Stimulated activated CD4-positive, alpha-beta T cell treated with anti-CD3 and anti-CD28 coated beads, Interleukin-1b, Interleukin-23, amount 100 ng/mL, for 1 hour (primary cell): ENCODE measurements at places on chromosomes 6 and 20.

GRCh38 chr6:139230391-139230840 lies 61.4 kb downstream of the TXLNB start:
- no peak for DNase-seq

DNA sequence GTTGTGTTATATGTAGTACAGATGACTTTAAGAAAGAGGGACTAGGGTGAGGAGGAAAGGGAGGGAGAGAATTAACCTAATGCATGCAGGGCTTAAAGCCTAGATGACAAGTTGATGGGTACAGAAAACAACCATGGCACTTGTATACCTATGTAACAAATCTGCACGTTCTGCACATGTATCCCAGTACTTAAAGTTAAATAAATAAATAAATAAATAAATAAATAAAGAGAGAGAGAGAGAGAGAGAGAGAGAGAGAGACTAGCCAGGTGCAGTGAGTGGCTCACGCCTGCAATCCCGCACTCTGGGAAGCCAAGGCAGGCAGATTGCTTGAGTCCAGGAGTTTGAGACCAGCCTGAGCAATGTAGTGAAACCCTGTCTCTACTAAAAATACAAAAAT lies 11.5 kb upstream of the CARMIL1 start:
- no peak for DNase-seq

DNA sequence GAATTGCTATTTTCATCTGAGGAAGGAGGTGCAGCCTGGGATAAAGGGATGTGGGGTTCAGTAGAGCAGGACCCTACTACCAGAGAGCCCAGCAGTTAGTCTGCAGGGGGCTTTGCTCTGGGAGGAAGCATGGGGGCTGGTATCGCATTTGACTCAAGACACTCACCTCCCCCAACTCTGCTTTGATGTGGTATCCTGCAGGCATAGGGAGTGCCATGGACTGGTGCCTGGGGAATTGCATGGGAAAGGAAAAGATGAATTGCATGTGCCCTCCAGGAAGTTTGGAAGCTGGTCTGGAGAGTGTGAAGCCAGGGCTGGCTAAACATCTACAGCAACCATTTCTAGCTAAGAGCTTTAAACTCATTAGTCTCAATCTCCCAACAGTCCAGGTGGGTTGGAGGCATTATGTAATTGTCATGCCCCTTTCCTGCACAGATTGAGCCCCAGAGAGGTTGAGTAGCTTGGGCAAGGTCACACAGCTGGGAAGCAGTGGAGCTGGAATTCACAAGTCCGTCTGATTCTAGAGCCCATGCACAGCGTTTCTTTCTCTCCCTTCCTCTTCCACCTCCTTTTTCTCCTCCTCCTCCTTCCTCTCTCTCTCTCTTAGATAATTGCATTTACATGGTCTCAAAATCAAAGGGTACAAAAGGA lies 26.2 kb upstream of the PNPLA1 start:
- no peak for DNase-seq

DNA sequence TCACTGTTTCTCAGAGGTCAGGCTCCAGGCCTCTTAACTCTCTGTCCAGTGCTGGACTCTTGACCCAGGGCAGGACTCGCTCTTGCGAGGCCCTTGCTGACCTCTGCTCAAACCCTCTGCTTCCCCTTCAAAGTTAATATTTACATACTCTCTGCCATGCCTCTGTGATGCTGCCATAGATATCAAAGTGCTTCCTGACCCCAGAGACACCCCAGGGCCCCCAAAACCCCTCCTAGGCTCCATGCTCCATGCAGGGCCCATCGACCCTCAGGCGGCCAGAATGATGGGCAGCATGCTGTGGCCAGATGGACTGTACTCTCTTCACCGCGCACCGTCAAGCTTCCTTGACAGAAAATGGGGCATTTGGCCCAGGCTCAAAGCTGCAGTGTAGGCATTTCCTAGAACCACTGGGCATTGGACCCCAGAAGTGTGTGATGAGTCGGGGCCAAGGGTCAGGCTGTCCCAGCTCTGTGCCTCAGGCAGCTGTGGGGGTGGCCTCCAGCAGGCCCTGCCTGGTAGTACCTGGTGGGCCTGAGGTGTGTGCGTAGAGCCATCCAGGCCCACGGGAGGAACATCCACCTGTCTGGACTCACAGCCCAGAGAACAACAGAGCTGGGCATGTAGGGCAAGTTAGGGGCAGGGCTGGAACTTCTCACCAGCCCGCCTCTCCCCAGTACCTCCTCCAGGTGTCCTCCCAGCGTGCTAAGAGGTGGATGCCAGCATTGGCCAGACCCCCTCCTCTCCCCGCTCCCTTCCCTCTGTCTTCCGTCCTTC lies 142.8 kb downstream of the VEGFA start:
- DNase-seq = no peak

- DNase-seq = no peak
Measured at GRCh38 chr20:51860111-51860882, 58.0 kb upstream of the SALL4 start.

- no peak for DNase-seq
Measured at GRCh38 chr20:17673084-17673483, 9.0 kb downstream of the RRBP1 start.

DNA sequence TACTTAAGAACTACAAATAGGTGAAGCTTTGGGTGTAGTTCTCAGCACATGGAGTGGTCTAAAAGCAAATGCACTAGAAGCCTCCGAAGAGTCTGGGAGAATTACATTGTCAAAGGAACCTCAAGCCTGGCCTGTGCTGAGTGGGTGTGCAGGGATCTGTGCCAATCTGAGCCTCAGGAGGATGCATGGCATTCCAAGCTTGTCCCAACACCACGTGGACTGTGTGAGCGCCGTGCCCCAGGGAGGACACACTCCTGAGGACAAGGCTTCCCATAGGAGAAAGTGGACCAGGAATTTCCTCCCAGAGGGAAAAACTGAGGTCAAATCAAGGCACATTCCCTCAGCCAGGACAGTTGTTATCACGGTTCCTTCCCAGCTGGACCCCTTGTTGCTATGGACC lies 185.8 kb downstream of the QKI start:
- DNase-seq = no peak

DNA sequence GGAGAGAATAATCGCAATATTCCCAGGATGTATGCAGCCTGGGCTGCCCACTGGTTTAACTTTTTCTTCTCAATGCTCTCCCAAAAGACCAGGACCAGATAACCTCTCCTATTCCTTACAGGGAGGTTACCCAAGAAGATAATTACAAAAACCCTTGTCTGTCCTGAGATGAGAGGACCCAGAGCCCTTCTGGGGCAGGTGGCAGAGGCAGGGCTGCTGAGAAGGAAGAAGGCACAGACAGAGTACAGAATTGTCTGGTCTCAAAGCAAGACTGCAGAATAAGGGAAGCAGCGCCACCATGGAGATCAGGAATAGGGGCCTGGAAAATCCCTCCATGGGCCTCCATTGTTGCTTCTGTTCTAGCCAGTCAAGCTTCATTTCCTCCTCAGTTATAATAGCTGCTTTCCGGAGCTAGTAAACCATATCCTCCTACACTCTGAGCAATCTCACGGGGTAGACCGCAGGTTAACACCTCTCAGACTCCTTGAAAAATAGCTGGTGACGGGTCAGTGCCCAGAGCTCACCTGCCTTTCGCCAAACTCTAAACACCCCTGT lies 463 bp upstream of the HLA-DMB start:
- DNase-seq = no peak

DNA sequence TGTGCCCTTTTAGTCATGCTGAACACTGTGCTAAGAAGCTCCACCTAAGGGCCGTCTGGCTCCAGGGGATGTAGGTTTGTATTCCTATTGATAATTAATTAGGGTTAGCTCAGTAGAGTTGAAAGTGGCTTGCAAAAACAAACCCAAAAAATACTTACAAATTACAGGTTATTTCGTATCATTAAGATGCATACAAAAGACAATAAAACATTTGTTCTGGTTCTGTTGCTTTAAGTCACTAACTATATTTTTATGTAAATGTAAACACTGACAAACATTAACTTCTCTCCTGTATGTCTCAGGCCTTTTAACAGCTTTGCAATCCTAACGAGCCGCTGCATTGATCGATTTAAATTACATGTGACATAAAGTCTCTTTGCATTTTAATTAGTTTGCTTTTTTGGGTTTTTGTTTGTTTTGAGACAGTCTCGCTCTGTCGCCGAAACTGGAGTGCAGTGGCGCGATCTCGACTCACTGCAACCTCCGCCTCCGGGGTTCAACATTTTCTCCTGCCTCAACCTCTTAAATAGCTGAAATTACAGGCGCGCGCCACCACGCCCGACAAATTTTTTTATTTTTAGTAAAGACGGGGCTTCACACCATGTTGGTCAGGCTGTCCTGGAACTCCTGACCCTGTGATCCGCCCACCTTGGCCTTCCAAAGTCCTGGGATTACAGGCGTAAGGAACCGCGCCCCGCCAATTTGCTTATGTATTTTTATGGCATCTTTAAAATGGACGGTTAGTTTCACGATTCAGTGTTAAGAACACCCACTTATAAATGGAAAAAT lies 110.9 kb downstream of the HFE start:
- DNase-seq = no peak

DNA sequence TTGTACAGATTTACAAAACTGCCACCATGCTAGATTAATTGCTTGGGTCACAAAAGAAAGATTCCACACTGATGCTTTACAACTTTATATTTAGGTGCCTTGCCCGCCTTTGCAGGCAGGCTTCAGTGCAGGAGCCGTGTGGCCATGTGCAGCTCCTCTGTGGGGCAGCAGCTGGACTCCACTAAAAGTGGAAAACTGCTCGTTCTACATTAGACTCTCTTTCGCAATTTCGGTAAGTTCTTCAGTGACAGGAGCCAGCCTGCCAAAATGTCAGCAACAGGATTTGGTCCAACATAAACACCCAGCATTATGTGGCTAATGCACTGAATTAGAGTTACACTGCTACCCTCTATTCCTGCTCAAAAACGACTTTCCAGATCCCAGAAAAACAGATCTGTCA lies 174.4 kb upstream of the KCNK16 start:
- no peak for DNase-seq

DNA sequence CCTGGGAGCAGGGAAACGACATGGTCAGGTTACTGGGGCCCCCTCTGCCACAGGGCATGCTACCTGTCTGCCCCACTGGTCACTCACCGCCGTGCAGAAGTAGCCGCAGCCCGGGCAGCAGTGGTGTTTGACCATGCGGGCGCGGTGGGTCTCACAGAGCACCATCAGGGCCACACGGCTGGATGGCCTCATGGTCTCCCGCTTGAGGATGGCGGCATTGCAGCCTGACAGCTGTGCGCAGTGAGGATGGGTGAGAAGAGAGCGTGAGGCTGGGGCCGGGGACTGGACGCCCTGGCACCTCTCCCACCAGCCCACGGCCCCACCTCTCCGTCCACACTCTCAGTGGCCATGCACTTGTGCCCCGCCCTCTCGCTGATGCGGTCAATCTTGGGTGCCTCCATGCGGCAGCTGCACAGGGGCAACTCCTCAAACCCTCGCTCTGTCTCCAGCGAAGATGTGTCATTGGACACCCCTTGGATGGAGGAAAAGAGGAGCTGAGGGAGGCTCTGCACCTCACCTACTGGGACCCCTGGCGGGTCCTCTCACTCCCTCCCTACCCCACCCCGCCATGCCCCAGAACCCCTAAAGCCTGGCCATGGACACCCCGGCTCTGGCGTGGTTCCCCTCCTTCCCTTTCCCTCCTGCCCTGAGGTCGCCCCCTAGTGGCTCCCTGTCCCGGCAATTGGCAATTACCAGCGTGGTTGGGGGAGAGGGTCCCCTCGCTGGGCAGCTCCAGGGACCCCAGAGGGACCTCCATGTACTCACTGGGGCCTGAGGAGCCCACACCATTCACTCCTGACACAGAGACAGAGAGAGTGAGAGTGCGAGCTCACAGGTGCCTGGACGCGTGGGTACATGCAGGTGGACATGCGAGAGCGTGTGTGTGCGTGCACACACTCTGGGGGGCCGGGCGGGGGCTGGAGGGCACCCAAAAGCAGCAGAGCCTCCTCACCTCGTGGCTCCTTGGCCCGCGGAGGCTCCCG lies 8.9 kb downstream of the EHMT2 start:
- no peak for DNase-seq

- DNase-seq = no peak
Measured at GRCh38 chr20:8855315-8855714, 213.6 kb upstream of the PLCB4 start.

GRCh38 chr6:55892749-55893357 lies 17.5 kb upstream of the BMP5 start:
- no peak for DNase-seq

GRCh38 chr6:113903666-113904330 lies 46.7 kb downstream of the MARCKS start:
- no peak for DNase-seq

GRCh38 chr6:147142684-147143245 lies 61.5 kb upstream of the STXBP5 start:
- DNase-seq = no peak
